HEK293T (cell line): ENCODE measurements at places on chromosomes 7 and 10.
A peak's percentile ranks its signal among the peaks of the same experiment; 100 is the strongest.

DNA sequence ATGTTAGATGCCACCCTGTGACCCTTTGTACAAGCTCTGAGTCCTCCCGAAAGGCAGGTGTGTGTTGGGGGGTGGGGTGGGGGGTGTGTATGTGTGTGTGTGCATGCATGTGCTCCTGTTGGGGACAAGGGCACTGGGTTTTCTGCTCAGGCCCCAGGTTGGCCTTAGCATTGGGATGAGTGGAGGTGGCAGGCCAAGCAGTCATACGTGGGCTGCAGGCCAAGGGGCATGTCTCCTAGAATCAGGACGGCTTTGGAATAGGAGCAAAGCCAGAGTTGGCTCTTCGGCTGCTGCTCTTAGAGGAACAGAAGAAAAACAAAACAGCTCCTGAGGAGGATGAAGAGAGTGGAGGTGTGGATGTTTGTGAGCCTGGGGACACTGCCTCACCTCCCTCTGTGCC is 26.0 kb downstream of the HSPA12A start:
- no peak for DNase-seq

GRCh38 chr7:4960363-4960762 is 1.4 kb upstream of the MMD2 start:
- DNase-seq = no peak

DNA sequence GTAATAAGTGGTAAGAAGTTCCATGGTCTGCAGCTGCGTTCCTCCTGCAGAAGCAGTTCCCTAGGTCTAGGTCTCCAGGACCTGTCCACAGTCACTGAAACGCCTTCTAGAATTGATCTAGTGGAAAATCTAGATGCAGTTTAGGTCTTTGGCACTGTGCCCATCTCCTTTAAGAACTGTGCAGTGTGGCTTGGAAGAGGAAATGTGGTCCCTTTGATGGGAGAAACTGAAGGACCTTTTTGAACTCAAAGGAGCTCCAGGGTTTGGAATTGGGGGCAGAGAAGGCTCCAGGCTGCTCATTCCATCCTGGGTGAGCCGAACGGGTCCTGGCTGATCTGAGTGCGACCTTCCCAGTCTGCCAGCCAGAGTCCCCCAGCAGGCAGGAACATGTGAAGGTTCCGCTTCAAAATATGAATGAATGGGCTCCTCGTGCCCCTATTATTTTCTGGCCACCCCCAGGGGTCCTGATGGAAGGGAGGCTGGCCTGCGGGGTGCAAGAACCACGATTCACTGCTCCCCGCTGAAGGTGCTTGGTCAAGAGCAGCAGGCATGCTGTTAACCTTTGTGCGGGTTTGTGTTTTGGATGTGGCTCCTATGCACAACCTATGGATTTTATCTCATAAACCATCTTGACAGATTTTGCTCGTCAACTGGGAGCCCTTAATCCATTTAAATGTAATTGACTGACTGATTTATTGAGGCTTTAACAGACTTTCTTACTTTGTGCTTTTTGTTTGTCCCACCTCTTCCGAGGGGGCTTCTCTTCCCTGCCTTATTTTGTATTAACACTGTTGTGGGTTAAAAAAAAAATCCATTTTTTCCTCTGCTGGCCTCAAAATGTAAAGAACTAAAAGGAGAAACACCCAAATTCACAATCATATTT is 36.7 kb downstream of the ZNF467 start:
- DNase-seq = no peak

DNA sequence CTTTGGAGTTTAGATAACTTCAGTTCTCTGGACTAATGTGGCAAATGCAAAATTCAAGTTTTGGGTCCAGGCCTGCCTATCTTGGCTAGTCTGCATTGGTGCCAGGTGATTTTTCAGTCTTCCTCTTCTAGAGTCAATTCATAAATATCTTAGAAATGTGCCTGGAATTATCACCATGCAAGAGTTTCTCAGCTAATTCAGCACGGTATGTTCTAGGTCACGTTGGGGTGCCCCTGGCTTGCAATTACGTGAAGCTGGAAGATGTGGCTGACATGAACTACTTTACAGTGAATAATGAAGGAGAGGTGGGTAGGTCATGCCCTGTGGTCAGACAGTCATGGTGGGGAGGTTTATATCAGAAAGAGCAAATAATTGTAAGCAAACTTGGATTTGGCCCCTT is 25.0 kb downstream of the ZDHHC6 start:
- DNase-seq = no peak

GRCh38 chr10:33257439-33258080 is 76.9 kb downstream of the NRP1 start:
- no peak for DNase-seq

DNA sequence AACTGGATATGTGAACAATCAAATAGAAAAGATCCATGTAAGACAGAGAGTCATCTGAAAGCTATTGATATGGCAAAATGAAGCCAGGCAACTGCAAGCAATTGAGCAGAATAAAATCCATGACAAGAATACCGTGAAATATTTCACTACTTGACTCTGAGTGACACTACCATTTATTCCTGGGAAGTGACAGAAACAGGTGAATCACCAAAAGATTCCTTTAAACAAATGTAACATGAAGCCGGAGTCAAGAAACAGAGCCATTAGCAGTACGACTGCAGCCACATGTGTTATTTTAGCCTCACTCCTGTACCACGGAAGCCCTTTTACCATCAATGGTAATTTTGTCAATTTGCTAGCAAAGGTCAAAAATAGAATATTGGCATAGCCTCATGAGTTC is 197.7 kb upstream of the POT1 start:
- DNase-seq = no peak

GRCh38 chr10:14254368-14254767 is 76.4 kb downstream of the FRMD4A start:
- no peak for DNase-seq

- no peak for DNase-seq
These were observed 12.4 kb downstream of the NDST2 start for GRCh38 chr10:73798927-73799560.

DNA sequence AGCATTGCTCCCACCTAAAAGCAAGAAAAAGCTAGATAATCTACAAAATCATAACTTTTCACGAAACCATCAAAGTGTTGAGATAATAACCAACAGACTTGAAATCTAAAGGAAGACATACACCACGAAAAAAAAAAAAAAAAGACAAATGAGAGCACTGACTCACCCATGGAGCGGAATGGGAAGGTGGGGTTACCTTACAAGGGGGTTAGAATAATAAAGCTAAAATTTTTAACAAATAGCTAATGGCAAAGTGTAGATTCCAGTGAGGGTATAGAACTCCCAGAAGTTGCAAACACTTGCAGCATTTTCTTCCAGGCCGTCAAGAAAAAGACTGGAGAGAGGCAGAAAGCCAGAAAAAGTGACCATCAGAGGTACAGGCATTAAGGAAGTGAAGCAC is 27.2 kb downstream of the IPMK start:
- DNase-seq = no peak

- peak; percentile 18 for DNase-seq
These were observed 152.2 kb downstream of the ARL4A start for GRCh38 chr7:12839508-12840153.

GRCh38 chr10:70053218-70053840 is 683 bp downstream of the MACROH2A2 start:
- peak; percentile 31 for DNase-seq

GRCh38 chr7:153523320-153524015 is 528.7 kb upstream of the DPP6 start:
- DNase-seq = no peak

GRCh38 chr7:147658392-147658967 is 932.1 kb upstream of the C7orf33 start:
- DNase-seq = no peak

DNA sequence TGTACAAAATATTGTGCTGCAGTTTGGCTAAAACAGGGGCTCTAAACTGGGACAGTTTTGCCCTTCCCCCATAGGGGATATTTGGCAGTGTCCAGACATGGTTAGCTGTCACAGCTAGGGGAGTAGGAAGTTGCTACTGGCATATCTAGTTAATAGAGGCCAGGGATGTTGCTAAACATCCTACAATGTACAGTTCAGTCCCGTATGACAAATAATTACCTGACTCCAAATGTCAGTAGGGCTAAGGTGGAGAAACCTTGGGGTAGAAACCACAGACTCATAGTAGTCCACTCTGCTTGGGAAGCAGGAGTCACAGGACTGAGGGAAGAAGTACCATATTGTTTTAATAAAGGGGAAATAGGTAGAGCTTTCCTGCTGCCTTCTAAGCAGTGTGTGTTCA is 39.8 kb downstream of the WBP1L start:
- no peak for DNase-seq

DNA sequence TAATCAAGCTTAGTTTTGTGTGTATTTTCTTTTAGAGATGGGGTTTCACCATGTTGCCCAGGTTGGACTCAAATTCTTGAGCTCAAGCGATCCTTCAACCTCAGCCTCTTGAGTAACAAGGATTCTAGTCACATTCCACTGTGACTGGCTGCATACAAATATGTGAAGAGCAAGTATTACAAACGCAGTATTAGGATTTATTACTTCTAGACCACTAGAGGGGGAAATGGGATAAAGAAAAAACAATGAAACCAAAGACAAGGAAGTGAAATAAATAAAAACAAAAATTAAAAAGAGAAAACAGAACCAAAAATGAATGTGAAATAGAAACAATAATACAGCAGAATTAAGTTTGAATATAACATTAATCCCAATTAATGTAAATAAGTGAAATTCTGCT is 308.7 kb downstream of the ANKRD30A start:
- no peak for DNase-seq

DNA sequence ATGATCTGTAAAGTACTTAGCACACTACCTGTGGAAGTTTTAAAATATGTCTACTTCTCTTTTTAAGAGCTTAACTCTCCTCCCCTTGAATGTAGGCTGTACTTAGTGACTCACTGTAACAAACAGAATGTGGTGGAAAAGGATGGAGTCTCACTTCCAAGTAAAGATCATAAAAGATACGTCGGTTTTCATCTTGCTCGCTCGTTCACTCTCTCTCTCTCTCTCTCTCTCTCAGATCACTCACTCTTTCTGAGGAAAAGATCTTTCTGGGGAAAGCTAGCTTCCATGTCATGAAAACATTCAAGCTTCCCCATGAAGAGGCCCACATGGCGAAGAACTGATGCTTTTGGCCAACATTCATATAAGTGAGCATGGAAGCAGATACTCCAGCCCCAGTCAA is 5.5 kb downstream of the CHUK start:
- no peak for DNase-seq

DNA sequence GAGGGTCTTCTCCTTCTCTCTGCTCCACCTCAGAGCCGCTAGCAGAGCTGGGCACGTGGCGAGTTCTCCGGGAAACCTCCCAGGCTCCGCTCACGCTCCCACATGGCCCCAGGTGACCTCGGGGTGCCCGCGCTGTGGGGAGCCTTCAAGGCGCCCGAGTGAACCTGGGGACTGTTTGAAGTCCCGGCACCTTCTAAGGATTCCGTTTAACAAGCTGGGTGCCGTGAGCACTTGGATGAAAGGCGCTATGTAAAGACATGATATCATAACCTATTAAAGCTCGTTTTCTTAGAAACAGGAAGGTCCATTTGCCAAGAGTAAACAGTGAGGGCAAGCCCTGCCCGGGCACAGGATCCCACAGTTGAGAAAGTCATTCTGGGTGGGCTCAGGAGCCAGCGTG is 15.8 kb upstream of the MYL10 start:
- DNase-seq = no peak

- no peak for DNase-seq
These were observed 85.1 kb upstream of the FGFR2 start for GRCh38 chr10:121683366-121683765.

- peak; percentile 39 for DNase-seq
These were observed 65.3 kb downstream of the LMBR1 start for GRCh38 chr7:156827587-156828203.

DNA sequence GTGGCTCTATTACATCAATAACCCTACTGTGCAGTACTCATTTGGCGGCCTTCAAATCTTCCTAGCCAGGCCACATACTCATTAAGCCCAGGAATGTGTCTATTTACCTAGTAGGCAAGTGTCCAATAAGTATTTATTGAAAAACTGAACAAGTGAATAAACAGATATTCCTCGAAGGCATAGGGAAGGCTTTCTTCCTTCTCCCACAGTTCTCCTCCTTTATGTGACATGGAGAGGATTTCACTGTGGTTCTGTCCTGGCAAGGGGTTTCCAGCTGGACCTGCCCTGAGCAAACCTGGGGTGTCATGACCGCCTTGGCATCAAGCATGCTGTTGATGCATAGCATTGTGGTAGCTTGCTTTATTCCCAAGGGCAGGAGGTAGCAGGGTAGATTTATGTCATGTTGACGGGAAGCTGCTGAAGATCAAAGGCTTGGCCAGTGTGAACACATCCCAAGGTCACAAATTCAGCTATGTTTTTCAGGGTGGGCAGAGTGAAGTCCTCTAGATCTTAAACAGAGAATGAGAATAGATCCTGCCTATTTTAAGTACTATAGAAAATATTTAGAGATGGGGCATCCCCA is 195.1 kb downstream of the INHBA start:
- DNase-seq = no peak

DNA sequence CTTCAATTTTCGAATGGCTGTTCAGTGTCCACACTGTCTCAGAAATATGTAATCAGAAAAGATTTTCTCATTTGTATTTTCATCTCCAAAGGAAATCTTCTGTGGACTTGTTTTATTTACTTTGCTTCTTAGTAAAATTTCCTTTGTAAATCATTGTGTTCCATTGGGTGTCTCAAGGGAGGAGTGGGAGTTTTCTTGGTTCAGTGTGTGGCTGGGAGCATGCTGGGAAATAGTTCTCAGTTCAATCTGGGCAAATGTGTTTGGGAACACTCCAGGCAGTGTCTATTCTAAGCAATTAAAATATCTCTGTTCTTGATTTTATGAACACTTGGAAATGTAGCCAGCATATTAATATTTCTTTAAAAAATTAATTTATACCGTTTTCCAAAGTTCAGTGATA is 1019.8 kb downstream of the CNTNAP2 start:
- DNase-seq = no peak

DNA sequence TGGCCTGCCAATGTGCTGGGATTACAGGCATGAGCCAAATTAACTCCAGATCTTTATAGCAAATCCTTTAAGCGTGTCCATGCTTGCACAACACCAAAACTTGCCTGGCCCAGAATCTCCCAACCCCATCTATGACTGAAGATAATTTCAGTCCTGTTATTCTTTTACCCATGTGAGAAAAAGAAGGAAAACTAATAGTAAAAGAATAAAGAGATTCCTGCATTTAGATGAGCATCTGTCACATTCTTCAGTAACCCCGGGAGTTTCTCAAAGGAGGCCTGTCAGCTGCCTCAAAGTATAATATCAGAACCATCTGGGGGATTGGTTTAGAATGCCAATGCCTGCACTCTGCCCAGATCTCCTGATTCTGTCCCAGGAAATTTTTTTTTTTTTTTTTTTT is 158.1 kb upstream of the KMT2E start:
- DNase-seq = no peak
